Stimulated activated CD8-positive, alpha-beta memory T cell treated with anti-CD3 and anti-CD28 coated beads, Interleukin-4, amount 100 ng/mL, for 4 hours (primary cell): ENCODE measurements at places on chromosomes 1 and 21.

DNA sequence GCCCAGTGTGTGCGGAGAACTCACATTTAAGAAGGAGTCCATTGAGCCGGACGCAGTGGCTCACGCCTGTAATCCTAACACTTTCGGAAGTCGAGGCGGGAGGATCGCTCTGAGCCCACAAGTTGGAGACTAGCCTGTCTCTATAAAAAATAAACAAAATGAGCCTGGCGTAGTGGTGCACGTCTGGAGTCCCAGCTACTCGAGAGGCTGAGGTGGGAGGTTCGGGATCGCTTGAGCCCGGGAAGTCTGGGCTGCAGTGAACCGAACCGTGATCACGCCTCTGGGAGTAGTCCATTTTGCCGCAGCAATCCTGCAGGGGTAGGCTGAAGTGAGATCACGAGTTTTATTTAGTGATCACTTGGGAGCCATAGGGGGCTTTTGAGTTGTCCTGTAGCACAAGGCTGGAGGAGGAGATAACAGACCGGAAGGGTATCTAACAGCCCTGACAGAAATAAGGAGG is 497 bp upstream of the FUCA1 start:
- no peak for DNase-seq

- DNase-seq = no peak
Measured at GRCh38 chr1:47708019-47708535, 270.2 kb downstream of the FOXD2 start.

- DNase-seq = no peak
Measured at GRCh38 chr1:9401080-9401453, 108.4 kb downstream of the SPSB1 start.

GRCh38 chr1:230315099-230315498 is 111.0 kb downstream of the PGBD5 start:
- DNase-seq = no peak

GRCh38 chr1:47841356-47841755 is 155.8 kb downstream of the TRABD2B start:
- no peak for DNase-seq

DNA sequence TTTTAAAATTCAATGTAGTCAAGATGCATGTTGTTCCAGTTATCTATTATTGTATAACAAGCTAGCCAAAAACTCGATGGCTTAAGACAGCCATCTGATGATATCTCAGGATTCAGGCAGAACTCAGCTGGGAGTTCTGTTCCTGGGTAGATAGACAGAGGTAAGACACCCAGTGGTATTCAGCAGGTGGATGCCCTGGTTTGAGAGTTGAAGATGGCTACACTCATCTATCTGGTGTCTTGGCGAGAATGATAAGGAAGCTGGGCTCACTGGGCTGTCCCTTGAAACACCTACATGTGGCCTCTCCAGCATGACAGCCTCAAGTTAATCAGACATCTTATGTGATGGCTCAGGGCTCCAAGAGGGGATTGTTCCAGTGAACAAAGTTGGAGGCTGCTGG is 3.3 kb upstream of the KCNK1 start:
- no peak for DNase-seq

DNA sequence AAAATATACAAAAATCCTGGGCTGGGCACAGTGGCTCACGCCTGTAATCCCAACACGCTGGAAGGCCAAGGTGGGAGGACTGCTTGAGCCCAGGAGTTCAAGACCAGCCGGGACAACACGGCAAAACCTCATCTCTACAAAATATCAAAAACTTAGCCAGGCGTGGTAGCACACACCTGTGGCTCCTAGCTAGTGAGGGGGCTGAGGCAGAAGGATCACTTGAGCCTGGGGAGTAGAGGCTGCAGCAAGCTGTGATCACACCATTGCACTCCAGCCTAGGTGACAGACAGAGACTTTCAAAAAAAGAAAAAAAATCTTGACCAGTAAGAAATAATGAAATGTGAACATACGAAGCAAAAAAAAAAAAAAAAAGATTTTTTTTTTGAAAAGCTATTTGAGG is 52.1 kb downstream of the ARID4B start:
- no peak for DNase-seq

GRCh38 chr1:205074513-205074912 is 9.7 kb downstream of the TMEM81 start:
- no peak for DNase-seq

GRCh38 chr1:110588991-110589390 is 17.2 kb downstream of the KCNA2 start:
- no peak for DNase-seq

DNA sequence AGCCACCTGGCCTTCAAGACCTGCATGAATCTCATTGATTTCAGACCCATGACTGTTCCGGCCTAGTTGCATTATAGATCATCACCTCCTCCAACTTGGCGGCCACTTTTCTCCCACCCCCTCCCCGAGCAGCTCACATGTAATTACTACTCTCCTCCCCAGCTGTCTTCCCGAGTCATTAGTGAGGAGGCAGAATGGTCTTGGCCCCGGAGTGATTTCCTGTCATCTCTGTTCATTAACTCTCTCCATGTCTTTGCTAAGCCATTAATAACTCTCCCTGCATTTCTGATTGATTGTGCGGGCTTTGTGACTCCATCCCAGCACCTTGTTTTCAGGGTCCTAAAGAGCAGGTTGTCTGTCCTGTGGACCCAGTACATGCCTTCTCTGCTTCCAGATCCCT is 75.6 kb upstream of the CNTN2 start:
- no peak for DNase-seq

- no peak for DNase-seq
Measured at GRCh38 chr1:39139723-39140360, 64.7 kb upstream of the MACF1 start.

DNA sequence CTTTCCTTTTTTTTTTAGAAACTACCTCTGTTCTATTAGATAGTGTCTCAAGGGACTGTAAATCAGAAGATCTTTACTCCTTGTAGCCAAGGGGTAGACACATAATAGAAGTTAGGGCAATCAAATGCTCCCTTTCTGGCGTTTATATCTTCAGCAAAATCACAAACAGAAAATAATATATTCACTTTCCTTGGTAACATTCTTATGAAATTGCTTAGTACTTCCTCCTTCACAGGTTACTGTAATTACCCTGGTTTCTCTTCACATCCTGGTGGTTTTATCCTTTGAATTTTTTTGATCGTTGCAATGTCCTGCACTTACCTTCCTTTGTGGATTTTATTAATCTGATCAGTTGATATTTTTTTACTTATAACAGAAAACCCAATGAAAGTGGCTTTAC is 1064.9 kb downstream of the NCAM2 start:
- DNase-seq = no peak

GRCh38 chr1:231279081-231279480 is 38.1 kb downstream of the GNPAT start:
- no peak for DNase-seq

DNA sequence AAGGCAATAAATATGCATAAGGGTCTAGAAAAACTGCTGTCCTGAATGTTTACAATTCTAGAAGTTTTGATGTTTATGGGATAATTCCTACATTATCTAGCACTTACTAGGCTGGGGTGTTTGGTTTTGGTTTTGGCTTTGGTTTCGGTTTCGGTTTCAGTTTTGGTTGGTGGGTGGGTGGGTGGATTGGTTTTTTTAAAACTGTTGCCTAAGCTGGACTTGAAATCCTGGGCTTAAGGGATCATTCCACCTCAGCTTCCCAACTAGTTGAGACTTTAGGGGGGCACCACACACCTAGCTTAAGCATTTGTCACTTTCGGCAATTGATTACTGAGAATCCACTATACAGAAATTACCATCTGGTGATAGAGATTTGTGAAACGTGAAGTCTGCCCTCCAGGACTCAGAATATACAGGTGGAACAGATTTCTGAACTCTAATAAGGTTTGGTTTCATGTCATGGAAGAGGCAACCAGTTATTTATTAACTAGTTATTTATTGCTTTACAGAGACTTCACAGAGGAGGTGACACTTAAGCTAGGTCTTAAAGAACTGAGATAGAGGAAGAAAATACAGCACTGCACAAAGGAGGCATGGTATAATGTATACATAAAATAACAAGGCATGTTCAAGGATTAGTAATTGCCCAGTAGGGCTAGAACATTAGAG is 69.6 kb downstream of the PIK3R3 start:
- DNase-seq = peak; percentile 14

GRCh38 chr1:39666772-39667171 is 5.1 kb downstream of the NT5C1A start:
- no peak for DNase-seq

- peak; percentile 32 for DNase-seq
Measured at GRCh38 chr1:227999056-227999930, 7.5 kb upstream of the WNT3A start.

DNA sequence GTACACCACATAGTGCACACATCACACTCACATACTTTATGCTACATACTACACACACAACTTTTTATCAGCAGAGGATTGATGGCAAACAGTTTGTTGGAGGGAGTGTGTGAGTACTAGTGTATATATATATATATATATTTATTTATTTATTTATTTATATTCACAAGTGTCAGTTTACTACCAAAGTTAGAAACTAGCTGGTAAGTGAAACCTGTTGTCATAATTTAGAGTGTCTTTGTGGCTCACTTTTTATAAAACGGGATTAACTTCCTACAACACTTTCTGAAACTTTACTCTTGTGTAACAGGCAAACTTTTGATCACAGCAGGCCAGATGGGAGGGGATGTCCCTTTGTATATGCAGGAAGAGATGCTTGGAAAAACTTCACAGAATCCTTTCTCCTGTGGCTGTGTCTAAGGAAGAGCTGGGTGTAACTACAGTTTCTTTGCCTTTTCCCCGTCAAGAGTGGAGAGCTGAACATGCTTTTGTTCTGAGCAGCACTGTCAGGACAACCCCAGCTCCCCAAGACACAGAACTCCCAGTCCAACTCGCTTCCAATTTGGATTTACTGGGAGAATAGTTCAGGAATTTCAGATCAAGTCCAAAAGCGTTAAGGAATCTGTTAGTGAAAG is 1.9 kb upstream of the SAMD13 start:
- DNase-seq = no peak

- DNase-seq = no peak
Measured at GRCh38 chr1:235006132-235006721, 122.4 kb downstream of the TOMM20 start.

- DNase-seq = no peak
Measured at GRCh38 chr1:65904681-65905083, 112.0 kb downstream of the PDE4B start.

DNA sequence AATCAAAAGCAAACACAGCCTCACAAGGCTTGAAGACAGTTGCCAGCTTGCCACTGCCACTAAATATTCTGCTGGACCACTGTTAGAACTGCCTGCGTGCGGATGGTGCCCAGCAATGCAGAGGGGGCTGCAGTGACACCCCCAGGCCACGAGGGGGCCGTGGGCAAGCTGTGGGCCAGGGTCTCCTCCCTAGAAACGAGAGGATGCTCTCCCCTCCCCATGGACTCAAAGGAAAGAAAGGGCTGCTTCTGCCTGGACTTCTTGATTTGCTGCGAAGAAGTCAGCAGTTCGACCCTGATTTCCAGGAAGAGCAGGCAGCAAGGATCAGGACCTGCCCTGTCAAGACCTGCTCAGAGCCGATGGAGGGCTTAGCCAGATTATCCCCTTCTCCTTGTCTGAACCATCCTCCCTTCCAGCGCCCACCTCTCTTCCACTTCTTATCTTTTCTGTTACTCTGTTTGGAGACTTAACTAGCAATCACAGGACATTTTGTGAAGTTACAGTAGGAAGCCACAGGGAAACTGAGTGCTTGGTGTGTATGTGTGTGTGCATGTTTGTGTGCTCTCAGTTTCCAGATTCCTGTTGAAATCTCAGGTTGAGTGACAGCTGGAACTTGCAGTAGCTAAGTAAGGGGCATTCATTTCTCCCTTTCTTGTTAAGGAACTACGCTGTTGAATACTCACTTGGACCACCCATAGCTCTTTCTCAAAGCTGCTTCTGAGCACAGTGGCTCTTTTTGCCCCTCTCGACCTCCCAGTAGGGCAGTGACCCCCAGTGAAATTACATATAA is 2.7 kb downstream of the MAN1C1 start:
- DNase-seq = no peak

- DNase-seq = no peak
Measured at GRCh38 chr1:205301205-205301821, 20.2 kb downstream of the NUAK2 start.

DNA sequence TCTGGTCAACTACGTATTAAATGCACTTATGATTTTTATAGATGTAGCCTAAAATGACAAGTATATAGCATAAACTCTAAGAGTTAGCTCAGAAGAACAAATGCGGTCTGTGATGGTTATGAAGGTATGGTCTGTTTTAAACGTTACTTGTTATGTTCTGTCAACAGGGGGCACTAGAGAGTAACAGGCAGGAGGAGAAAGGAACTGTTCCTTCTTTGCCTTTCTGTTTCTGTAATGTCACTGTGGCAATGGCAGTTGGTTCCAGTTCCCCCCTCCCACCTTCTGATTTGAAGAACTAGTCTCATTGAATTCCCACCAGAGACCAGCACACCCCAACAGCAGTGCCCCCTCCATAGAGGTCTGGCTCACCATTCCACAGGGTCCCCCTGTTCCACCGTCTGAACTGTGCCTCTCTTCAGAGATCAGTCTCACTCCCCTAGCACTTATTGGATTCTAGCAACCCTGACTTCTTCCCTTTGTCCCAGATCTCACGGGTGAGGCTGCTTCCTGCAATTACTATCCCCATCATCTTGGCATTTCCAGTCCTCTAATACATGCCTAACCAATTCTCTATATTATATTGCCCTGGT is 14.0 kb downstream of the KRTAP24-1 start:
- no peak for DNase-seq

- DNase-seq = no peak
Measured at GRCh38 chr1:1599935-1600860, at the start of gene FNDC10. Gene FNDC10, minus strand, starts transcription at chr1:1600135. Its CDS starts 120 bp downstream, at chr1:1600015.

DNA sequence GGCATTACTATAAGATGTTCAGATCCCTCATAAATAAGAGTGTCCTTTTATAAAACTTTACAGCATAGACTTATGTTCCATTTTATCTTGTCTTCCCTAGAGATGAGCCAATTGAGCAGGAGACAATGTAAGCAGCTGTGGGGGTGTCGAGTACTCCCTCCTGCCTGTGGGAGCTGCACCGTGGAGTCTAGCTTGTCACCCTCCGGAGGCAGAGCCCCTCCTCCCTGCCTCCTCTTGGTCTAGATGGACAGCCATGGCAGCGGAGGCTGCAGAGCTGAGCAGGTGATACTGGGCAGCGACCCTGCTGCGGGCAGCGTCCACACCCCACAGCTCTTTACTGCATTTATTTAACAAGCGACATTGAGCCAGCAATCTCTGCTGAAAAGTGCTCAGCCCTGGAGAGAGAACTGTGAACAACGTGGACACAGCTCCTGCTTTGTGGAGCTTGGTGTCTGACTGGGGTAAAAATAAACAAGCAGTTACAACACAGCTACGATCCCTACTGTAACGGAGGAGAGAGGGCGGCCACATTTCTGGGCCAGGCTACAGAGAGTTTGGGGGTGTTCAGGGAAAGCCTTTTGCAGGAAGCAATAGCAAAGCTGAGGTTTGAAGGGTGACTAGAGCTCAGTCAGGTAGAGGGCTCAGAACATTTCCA is 12.8 kb upstream of the KIF21B start:
- no peak for DNase-seq

- DNase-seq = peak; percentile 57
Measured at GRCh38 chr21:44914176-44914874, 6.4 kb downstream of the ITGB2 start.

GRCh38 chr1:193426061-193426460 is 239.6 kb upstream of the B3GALT2 start:
- DNase-seq = no peak
